ENCODE measurements at places on chromosomes 1 and 21.

- no peak for DNase-seq
Observed at GRCh38 chr1:150557813-150558212, 8.6 kb downstream of the ADAMTSL4 start.

DNA sequence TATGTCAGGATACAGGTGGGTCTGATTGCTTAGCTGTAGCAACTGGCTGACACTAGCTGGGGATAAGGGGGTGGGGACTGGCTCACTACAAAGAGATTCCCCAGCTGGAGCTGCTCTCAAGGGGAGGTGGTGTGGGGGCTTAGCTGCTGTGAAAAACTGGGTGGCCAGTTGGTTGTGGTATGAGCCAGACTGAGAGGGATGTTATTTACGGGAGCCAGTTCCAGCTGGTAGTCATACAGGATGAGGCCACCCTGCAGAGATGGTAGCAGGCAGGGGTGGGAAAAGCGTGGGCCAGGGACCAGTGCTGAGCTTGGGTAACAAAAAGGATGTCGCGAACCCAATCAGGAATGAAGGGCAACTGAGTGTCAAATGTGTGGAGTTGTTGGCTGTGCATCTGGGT is 204.0 kb upstream of the C21orf91 start:
- no peak for DNase-seq

- no peak for DNase-seq
Observed at GRCh38 chr1:55735106-55735505, 519.9 kb upstream of the USP24 start.

- DNase-seq: no peak
Observed at GRCh38 chr1:79847700-79848099, 841.2 kb upstream of the ADGRL4 start.

GRCh38 chr1:27522432-27523336 is 32.7 kb upstream of the WASF2 start:
- no peak for DNase-seq

DNA sequence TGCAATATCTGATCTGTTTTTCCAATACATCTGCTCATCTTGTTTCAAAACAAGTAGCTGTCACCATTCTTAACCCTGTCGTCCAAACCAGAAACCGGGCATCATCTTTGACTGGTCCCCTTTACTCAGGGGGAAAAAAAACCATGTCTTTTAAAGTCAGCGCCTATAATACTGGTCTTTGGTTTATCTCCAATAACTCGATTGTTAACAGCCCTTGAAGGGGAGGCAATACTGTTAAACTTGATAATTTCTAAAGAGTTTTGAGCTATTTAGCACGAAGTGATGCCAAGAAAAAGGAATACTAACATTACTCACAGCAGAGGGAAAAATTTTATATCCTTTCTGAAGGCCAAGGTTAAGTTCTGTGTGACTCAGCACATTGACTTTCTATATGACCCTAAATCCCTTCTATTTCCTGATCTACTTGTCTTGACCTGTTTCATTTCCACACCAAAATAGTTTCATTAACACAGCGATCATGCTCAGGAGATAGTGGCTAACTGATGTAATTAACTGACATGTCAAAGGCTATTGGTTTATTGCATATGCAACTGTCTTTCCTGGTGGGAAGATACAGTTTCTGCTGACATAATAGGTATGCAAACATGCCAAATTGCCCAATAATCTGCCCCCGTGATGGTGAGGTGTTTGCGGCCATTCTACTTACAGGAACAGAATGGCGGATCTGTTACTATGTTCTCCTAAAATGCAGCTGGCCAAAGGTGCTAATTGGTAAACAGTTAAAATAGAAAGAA is 59.1 kb downstream of the NFIA start:
- DNase-seq: no peak

- DNase-seq: no peak
Observed at GRCh38 chr1:211703812-211704537, 28.6 kb upstream of the NEK2 start.

DNA sequence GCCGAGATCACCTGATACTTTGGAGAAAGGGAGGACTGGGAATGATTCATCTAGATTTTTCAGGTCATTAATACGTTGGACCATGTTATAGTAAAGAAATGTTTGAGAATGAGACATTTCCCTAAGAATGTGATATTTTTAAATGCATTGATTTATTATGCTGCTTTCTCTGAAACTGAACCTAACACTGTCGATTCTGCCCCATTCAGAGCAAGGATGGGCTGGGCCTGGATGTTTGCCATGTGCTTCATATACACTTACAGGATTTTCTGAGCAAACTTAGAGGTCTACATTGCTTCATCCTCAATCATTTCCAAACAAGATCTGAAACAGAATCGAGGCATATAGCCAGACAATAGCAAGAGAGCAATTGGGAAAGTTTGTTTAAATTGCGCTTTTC is 183.3 kb downstream of the CRB1 start:
- no peak for DNase-seq

DNA sequence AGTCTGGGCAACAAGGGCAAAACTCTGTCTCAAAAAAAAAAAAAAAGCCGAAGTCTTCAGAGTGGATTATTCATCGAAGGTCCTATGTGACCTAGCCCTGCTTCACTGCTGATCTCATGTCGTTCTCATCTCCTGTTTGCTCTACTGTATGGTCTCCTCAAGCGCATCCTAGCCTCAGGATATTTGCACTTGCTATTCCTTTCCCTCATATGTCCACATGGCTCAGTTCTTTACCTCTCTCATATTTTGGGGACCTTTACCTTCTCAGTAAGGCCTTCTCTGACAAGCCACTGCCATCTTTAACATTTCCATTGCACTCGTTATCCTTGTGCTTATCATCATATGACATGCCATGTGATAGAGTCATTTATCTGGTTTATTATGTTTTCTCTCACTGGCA is 2.6 kb downstream of the TBCE start:
- no peak for DNase-seq

GRCh38 chr1:89273324-89273778 is 691 bp upstream of the GBP5 start:
- DNase-seq: no peak
